ENCODE measurements at places on chromosomes 3 and 15. TPM values are rescaled to one million over a fixed set of nuclear protein-coding genes. Genes with fewer than 3 reads are reported as not detected.
A peak's percentile ranks its signal among the peaks of the same experiment; 100 is the strongest.

- no peaks in the 10 kb centered on the region for H3K4me1 ChIP-seq
- H3K27me3 ChIP-seq = peaks cover 6% of the 10 kb centered on the region
- H3K36me3 ChIP-seq = no peaks in the 10 kb centered on the region
- DNase-seq = no peak
- no peak overlapping the region for H3K27ac ChIP-seq
Measured at GRCh38 chr3:135997554-135998320, 32.2 kb downstream of the PPP2R3A start.

- peaks cover 72% of the 10 kb centered on the region for H3K4me1 ChIP-seq
- no peaks in the 10 kb centered on the region for H3K27me3 ChIP-seq
Measured at GRCh38 chr3:150739877-150740645, 22.9 kb downstream of the SIAH2 start.

DNA sequence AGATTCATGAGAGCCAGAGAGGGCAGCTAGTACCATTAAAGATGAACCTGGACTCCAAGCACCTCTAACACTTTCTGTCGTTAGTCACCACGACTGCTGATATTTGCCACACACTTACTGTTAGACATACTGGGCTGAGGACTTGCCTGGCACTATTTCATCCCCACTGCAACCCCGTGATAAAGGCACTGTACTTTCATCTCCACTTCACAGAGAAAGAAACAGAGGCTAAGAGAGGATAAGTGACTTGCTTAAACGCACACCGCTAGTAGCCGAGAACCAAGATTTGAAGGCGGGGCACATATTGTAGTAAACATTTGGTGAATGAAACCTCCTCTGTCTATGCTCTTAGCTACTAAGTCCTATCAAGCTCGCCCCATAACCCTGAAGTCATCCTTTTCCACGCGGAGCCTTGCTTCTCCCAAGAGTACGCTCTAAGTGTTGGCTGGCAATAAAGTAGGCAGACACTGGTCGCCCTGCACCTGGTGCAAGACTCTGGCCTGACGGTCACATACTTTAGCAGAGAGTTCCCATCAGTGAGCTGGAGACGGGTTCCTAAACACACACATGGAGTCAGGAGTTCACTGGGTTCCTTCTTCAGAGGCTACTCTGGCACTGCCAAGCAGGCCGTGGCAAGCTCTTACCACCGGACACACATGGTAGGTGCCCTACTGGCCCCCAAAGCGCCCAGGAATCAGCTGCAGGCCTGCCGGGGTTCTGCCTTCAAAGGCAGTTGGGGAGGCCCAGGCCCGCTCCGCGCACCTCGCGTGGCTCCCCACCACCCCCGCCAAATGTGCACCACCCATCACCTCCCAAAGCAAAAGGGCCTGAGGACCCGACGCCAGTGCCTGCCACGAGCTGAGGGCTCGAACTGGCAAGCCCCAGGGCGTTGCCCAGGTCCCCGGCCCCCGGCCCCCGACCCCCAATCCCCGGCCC is 951 bp downstream of the POMGNT2 start:
- H3K27ac ChIP-seq = no peak overlapping the region
- H3K4me3 ChIP-seq = peak overlapping the region; percentile 47
- H3K36me3 ChIP-seq = no peaks in the 10 kb centered on the region
- H3K27me3 ChIP-seq = no peaks in the 10 kb centered on the region

The TRIP4 gene
- total RNA-seq = 29.8 TPM

DNA sequence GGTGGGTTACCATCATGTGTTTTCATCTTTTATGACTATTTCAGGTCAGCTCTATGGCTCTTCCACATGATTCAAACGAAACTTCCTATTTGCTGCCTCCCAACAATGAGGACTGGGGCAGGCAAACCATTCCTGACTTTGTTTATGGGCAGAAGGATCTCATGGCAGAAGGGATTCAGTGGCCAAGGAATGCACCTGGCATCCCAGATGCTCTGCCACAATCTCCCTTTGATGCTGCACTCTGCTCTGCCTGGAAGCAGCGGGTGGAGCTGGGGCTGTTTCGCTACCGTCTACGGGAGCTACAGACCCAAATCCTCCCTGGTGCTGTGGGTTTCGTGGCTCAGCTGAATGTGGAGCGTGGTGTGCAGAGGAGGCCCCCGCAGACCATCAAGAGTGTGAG is 6.8 kb downstream of the GDPGP1 start:
- H3K27ac ChIP-seq = no peak overlapping the region
- no peak for DNase-seq
- H3K27me3 ChIP-seq = no peaks in the 10 kb centered on the region
- H3K4me1 ChIP-seq = peaks cover 7% of the 10 kb centered on the region

DNA sequence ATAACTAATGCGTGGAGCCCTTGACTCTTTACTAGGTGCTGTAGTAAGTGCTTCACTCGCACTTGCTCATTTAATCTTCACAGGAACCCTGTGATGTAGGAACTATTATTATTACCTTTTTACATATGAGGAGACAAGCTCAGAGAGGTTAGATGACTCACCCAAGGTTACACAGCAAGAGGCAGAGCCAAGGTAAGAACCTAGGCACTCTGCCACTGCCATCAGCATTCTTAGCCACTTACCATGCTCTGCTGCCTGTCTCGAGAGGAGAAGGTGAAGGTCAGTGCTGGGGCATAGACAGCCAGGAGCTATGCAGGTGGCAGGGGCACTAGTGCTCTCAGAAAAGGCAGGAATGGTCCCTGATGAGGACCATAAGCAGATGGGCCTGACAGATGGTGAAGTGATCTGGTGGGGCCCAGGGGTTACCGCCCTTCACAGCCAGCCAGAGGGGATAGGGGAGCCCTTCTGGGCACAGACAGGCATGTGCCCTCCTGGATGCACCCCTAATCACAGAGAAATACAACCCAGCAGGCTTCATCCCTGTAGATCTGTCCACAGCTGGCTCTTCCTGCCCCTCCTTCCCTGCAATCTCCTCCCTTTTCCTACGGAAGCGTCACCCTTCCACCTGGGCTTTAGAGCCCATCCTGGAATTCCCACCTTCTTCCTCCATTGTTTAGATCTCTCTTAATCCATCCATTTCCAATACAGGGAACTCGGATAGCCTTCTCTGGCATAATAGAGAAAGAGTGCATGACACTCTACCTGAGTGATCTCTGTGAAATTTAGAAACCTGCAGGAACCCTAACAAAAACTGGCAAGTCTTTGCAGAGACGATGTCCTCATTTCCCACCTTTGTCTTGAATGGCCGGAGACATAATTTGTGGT is 26.9 kb downstream of the ABTB1 start:
- no peak overlapping the region for H3K27ac ChIP-seq
- H3K4me3 ChIP-seq = no peak overlapping the region
- no peak for DNase-seq
- peaks cover 7% of the 10 kb centered on the region for H3K27me3 ChIP-seq

DNA sequence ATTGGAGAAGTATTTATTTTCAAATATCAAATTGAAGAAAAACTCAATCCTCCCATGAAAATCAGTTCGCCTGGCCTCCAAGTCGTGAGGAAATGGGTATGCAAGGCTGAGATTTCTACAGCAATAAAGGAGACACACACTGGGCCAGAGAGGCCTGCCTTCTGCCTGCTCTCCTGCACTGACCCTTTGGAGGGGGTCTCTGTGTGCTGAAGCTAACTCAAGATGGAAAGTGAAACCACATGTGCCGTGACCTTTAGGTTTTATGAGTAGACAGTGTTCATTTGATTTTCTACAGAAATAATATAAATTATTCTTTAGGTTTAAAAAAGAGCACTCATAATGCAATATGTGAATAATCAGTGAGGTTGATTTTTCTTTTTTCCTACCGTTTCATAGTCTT is 11.9 kb upstream of the SLC22A13 start:
- no peaks in the 10 kb centered on the region for H3K27me3 ChIP-seq
- no peak overlapping the region for H3K4me3 ChIP-seq
- H3K4me1 ChIP-seq = peaks cover 32% of the 10 kb centered on the region
- H3K36me3 ChIP-seq = peaks cover 68% of the 10 kb centered on the region
- DNase-seq = no peak

The ERICH6 gene
- 0.81 TPM for total RNA-seq

- no peaks in the 10 kb centered on the region for H3K36me3 ChIP-seq
- no peak overlapping the region for H3K4me3 ChIP-seq
- H3K27ac ChIP-seq = no peak overlapping the region
- no peaks in the 10 kb centered on the region for H3K4me1 ChIP-seq
Measured at GRCh38 chr3:166425021-166425420, 587.8 kb upstream of the BCHE start.

- H3K4me3 ChIP-seq = no peak overlapping the region
- peaks cover 3% of the 10 kb centered on the region for H3K27me3 ChIP-seq
- H3K27ac ChIP-seq = no peak overlapping the region
Measured at GRCh38 chr15:69380100-69380725, 33.9 kb upstream of the KIF23 start.

- DNase-seq = no peak
- H3K27ac ChIP-seq = no peak overlapping the region
- no peaks in the 10 kb centered on the region for H3K36me3 ChIP-seq
Measured at GRCh38 chr15:53461677-53462076, 297.8 kb downstream of the WDR72 start.

The IQCF5 gene
- not detected for total RNA-seq

DNA sequence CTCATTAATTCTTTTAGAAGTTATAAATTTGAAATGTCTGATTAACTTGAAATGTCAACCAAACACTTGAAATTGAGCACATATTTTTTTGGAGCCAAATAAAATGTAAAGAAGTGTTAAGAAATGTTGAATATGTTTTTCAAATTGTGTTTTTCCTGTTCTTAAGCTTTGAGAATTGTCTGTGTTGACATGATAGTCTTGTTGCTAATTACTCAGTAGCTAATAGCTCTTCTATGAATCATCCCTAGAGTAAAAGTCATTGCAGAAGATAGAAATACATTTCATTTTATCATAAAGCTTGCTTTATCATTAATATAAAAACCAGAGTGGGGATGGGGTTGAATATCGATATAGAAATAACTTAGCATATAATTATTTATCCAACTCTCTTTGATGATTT is 41.9 kb upstream of the ABHD10 start:
- no peaks in the 10 kb centered on the region for H3K36me3 ChIP-seq
- H3K4me3 ChIP-seq = no peak overlapping the region
- no peak for DNase-seq
- no peaks in the 10 kb centered on the region for H3K4me1 ChIP-seq
- peaks cover 2% of the 10 kb centered on the region for H3K27me3 ChIP-seq

- H3K36me3 ChIP-seq = no peaks in the 10 kb centered on the region
- no peaks in the 10 kb centered on the region for H3K4me1 ChIP-seq
- no peak overlapping the region for H3K4me3 ChIP-seq
- no peak for DNase-seq
- no peak overlapping the region for H3K27ac ChIP-seq
Measured at GRCh38 chr3:29486096-29486495, 205.2 kb downstream of the RBMS3 start.

GRCh38 chr3:29484633-29485032 is 203.8 kb downstream of the RBMS3 start:
- no peak for DNase-seq
- H3K27me3 ChIP-seq = no peaks in the 10 kb centered on the region
- H3K4me1 ChIP-seq = no peaks in the 10 kb centered on the region
- no peaks in the 10 kb centered on the region for H3K36me3 ChIP-seq

The NANOGP8 gene
- not detected for total RNA-seq

DNA sequence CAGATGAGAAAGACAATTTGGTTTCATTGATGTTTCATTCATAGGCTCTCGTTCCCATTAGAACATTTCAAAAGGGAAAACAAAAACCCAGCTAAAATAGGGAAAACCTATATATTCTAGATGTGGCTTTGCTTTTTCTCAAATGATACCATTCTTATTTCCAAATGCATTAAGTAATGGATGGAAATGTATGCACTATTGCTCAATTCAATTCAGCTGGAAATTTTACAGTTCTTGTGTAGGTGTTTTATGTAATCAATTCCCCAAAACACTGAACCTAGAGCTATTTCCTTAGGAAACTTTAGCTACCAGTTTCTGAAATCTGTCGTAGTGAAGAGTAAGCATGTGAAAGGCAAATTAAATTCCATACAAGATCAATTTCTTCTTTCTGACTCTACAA is 11.7 kb downstream of the IL1RAP start:
- no peaks in the 10 kb centered on the region for H3K27me3 ChIP-seq
- DNase-seq = no peak
- no peaks in the 10 kb centered on the region for H3K4me1 ChIP-seq
- no peak overlapping the region for H3K4me3 ChIP-seq
